ENCODE measurements at places on chromosomes 5 and 9. TPM values are rescaled to one million over a fixed set of nuclear protein-coding genes. Genes with fewer than 3 reads are reported as not detected.

DNA sequence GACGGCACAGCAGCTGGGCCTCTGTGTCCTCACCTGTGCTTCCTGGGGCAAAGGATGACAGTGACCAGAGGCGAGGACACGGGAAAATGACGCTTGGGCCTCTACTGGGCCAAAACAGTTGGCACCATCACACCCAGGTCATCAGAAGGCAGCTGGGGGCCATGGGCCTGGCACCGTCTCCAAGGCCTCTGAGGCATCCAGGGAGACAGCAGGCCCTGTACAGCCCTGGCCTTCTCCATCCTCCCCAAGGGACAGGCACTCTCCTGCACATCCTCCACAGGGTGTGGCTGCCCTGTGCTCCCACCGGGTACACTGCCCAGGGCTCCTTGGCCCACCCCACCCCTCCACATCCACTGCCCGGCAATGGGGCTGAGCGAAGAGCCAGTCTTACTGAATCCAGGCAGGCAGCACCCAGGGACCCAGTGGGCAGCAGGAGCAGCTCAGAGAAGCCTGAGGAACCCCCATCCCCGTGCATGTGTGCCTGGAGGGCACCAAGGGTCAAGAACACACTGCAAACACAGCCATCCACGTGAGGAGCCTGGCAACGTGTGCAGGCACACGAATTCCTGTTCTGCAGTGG lies 4.0 kb downstream of the LPCAT1 start:
- no peak for DNase-seq

Gene FOXD4
- not detected for total RNA-seq

- DNase-seq, result no peak
Observed at GRCh38 chr9:85536514-85536913, 205.2 kb downstream of the AGTPBP1 start.

Gene HRH2
- total RNA-seq, result 1.0 TPM

Gene SHOC1
- not detected for total RNA-seq

Gene FRMD3
- total RNA-seq, result 2.0 TPM
